Mesothelial cell of epicardium (in vitro differentiated cells): ENCODE measurements at places on chromosomes 4 and X.

DNA sequence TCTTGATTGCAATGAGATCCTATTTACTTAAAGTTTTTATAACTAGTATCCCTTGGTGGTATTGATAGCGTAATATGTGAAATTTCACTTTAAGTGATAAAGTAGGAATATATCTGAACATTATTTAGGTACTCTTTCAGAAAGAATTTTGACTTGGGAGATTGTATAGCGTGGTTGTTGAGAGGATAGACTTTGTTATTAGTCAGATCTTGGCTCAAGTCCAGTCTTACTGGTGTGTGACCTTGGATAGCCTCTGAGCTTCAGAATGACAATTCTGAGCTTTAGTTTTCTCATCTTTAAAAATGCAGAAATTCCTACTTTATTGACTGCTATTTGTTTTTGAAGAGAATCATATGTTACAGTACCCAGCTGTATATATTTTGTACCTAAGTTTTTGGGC, 32.6 kb downstream of the DCK start:
- no peak for DNase-seq

DNA sequence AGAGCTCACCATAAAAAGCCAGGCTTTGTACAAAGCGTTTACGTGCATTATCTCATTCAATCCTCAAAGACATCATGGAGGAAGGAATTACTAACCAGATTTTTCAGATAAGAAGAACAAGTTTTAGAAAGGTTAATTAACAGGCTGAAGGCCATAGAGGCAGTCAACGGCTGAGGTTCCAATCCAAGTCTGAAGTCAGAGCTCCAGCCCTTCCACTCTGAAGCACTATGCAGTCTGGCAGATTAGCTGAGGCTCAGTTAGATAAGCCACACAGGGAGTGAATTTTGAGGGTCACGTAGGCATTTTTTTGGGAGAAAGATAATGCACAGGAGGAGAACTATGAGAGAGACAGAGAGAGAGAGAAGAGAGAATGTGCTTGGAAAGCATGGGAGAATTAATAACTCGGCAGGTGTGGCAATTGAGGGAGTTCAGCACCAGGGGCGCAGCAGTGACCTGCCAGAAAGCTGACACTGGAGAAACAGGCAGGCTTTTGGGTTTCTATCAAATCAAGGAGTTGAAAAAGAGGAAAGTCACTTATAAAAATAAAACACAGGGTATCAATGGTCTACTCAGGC, 116.5 kb upstream of the NAP1L5 start:
- DNase-seq = no peak

- DNase-seq = no peak
Observed at GRCh38 chr4:25915353-25915705, 1.3 kb downstream of the SMIM20 start.

- DNase-seq = no peak
Observed at GRCh38 chr4:73822389-73822788, 14.1 kb upstream of the CXCL6 start.

DNA sequence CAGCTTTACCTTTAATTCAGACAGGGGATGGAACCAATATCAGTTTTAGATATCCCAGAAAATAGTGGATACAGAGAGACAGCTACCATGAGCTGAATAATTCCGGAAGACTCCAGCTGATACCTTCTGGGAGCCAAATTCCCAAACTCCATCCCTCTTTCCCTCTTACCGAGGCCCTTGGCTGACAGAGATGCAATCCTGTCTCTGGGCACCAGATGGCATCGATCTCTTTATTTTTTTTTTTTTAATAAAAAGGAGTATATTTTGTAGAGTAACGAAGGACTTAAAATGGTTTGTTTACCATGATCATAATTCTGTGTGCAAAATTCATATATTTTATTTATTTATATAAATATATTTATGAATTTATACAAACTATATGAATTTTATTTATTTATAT, 31.0 kb downstream of the RAB40A start:
- DNase-seq = no peak
